HT-29 (cell line): ENCODE measurements at places on chromosomes 2 and 18. TPM values are rescaled to one million over a fixed set of nuclear protein-coding genes. Genes with fewer than 3 reads are reported as not detected.

- no peak for DNase-seq
These were observed 271.4 kb downstream of the ZEB2 start for GRCh38 chr2:144248350-144249034.

PTPN2 gene
- total RNA-seq = 22.1 and 27.7 TPM in 2 replicates

COLEC12 gene
- not detected in 2 replicates for total RNA-seq

DNA sequence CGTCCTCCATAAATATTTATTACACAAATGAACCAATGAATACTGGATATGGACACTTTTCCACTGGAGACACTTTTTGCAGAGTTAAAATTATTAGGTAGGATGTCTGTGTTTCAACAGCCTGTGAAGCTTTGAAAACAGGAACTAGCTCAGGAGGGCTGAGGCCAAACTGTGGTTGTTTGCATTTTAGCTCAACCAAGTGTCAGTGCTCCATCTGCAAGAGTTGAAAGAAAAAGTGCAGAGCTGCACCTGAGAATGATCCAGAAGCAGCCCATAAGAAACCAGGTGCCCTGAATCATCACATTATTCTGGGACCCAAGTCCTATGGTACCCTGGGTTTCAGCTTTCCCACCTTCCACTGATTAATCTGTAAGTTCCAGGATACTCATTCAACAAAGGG lies 180.4 kb downstream of the TRIB2 start:
- DNase-seq = no peak

DNA sequence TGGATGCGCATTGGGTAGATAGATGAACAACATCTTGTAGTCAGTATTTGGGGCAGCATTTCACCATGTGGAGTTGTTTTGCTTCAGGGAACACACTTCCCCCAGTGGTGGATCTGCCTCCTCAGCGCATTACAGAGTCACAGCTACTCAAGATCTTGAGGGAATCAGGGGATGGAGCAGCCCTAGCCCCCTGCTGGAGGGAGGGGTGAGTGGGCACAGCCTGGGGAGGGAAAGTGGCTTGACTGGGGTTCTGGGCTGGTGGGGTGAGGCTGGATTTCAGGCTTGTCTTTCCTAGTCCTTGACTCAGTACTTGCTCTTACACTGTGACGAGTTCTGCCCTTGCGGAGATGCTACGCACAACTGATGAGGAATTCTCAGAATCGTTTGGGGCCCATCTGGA lies 271.0 kb upstream of the HS6ST1 start:
- no peak for DNase-seq

GRCh38 chr18:46810481-46811000 lies 53.7 kb upstream of the ST8SIA5 start:
- no peak for DNase-seq

DNA sequence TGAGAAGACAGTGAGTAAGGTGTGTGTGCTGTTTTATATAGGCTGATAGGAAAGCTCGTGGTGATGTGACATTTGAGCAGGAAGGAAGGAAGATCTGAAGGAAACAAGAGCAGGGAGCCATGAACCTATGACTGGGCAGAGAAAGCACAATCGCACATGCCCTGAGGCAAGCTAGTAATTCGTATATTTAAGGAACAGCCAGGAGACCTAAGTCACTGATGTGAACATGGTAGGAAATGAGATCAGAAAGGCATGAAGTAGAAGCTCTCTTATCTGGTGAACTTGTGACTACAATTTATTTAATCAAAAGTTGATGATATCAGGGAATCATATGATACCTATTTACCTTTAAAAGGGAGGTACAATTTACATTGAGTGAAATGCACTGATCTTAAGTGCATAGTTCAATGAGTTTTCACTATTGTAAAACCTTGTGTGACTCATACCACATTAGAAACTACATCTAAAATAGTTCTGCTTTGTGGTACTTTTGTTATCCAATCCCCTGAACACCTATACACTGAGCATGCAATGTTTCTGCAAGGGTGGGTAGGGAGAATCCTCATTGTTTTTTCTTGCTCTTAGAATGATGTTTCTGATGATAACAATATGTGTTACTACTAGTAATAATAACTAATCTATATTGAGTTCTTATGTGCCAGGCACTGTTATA lies 67.5 kb downstream of the GALNT13 start:
- DNase-seq = no peak

- no peak for DNase-seq
These were observed 84.5 kb upstream of the SNTG2 start for GRCh38 chr2:866009-866680.

DNA sequence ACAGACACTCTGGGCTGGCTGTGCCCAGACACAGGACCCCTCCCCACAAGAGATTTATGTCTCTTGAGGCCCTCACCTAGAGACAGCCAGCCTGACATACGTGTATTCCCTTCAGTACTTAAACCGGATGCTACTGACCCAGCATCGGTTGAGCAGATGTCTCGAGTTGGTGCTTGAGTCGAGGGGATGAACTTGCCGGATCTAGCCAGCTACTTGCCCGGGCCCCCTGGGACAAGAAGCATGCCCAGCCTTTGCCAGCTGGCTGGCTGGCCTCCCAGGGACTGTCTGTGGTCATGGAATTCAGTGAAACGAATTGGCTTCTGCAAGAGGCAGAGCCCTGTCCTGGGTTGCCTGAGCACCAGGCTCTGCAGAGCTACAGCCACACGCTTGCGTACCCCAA lies 36.0 kb downstream of the DNMT3A start:
- DNase-seq = no peak

GRCh38 chr2:127392133-127392827 lies 4.5 kb upstream of the MAP3K2 start:
- no peak for DNase-seq

DNA sequence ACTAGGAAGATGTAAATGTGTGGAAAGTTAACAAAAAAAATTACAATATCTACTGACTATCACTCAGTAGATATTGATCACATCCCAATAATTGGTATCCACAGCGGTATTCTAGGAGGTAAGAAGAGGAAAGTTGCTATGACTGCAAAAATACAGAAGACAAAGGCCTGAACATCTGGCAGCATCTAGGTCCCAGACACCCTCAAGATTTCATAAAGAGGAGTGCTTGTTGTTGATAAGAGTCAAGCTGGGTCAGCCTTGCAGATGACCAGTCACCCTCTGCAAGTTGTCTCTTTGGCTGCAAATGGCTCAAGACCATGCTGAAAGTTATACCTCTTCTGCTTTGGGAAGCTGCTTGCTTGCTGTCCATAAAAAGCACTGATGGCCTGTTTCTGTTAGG lies 228.4 kb upstream of the FBXO11 start:
- no peak for DNase-seq

DNA sequence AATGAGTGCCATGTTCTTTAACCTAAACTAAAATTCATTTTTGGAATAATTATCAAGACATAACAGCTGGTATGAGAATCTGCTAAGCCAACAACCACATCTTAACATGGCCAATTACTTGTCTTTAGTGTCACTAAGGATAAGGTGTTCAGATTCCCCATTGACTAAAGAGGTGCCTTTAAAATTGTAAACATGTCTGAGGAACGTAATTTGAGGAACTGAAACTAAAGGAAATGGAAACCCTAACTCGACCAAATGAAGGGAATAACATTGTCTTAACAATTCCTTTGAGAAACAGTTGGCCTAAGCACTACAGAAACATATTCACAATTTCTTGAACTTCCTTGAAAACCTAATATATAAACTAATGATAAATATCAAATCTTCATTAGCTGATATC lies 355.4 kb upstream of the GULP1 start:
- DNase-seq = no peak

DNAJC5G gene
- total RNA-seq = not detected in 2 replicates

- DNase-seq = no peak
These were observed 410.7 kb upstream of the DSEL start for GRCh38 chr18:67926929-67927864.

DNA sequence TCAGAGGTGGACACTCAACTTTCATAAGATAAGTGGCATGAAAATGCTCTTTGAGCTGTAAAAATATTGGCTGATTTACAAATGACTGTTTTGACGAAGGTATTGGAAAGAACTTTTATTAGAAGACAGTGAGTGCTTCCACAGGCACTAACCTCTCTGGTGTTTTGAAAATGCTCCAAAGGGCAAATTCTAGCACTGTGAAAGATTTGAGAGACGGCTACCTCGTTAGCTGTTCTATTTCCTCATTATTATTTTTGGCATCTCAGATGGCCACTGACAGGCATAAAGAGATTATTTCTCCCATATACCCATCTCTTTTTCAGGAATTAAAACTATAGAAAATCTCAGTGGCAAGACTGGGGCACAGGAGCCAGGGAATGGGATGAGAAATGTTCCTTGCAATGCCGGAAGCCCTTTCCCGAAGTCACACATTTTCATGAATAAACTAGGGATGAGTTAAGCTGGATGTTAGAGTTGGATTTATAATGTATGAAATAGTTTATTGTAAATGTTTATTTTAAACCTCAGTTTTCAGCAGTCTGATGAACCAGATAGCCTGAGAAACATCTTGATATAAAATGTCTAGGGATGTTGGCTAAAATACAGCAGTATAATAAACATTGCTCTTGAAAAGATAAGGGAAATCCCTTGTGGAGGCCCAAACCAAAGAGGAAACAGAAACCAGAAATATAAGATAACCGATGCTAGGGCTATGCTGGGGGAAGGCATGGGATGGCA lies 175.7 kb downstream of the ASB1 start:
- no peak for DNase-seq

DNA sequence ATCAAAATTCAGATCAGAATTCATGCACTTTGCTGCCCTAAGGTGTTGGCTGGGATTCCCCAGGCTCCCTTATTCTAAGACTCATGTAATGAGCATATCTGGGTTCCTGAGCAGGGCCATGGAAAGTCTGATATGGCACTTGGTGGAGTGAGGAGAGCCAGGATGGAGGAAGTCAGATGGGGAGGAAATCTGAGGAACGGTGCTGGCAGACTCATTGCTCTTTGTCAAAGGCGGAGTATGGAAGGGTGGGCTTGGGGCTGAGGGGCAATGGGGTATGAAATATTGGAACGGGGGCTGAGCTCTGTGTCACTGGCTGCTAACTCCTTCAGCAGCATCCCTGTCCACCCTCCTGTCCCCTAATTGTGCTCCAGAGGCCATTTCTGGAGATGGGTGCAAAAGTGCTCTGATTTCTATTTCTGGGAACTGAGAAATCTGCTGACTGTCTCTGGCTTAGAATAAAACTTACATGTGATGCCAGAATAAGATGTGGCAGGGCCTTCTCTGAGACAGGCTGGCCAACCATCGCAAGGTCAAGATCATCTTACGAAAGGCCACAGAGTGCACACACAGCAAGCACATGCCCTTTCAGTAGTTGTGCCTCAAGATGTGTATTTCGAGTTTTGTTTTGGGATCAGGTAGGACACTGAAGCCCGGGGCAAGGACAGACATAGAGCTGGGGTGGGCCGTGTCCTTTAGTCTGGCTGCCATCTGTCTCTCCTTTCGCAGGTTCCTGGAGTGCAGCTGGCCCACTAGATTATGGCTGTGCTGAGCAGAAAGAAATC lies 480.0 kb upstream of the HS6ST1 start:
- DNase-seq = no peak

DNA sequence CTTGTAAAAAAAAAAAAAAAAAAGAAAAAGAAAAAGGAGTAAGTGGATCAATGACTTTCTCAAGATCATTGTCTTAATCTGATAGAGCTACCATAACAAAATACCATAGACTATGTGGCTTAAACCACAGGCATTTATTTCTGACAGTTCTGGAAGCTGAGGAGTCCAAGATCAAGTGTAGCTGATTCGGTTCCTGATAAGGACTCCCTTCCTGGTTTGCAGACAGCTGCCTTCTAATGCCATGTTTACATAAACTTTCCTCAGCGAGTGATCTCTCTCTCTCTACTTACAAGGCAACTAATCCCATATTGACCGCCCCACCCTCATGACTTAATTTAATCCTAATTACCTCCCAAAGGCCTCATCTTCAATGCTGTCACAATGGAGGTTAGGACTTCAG lies 36.5 kb upstream of the SIX2 start:
- DNase-seq = peak; percentile 40

- DNase-seq = no peak
These were observed 27.2 kb downstream of the IDH1 start for GRCh38 chr2:208227581-208228232.

GRCh38 chr18:78818961-78819360 lies 160.7 kb upstream of the SALL3 start:
- DNase-seq = no peak

DNA sequence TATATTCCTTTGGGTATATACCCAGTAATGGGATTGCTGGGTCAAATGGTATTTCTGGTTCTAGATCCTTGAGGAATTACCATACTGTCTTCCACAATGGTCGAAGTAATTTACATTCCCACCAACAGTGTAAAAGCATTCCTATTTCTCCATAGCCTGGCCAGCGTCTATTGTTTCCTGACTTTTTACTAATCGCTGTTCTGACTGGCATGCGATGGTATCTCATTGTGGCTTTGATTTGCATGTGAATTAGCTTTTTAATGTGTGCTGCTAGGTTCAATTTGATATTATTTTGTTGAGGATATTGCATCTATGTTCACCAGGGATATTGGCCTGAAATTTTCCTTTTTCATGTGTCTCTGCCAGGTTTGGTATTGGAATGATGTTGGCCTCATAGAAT lies 67.4 kb upstream of the VRK2 start:
- DNase-seq = no peak

SOX11 gene
- total RNA-seq = not detected in 2 replicates

DNA sequence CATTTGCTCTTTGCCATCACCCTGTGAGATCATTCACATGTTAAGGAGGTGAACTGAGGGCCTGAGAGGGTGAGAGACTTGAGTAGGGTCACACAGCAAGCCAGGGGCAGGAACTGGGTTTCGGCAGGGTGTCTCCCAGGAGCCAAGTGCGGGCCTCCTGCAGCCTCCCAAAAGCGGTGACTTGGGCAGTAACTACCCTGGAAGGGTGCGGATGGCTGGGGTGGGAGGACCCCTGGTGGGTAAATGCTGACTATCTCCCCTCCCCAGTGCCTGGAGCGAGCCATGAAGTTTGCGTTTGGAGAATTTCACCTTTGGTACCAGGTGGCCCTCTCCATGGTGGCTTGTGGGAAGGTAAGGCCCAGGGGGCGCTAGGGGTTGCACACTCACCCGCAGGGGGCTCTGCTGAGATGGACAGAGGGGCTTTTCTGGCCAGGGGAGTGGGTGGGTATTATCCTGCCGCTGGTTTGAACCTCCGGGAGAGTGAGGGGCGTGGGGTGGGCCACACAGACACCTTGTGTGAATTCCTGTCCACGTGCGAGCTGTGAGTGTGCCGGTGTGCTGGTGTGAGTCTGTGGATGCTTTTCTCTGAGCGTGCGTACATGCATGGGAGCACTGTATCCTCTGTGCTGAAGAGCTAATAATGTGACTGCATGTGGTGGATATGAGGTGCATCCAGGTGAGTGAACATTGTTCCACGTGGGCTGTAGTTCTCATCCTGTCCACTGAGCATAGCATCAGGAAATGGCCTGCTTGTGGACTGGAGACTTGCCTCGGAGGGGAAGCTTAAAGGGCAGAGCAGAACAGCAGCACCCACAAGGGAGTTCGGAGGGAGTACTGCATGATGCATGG lies 91.0 kb upstream of the MCFD2 start:
- peak; percentile 10 for DNase-seq

RNU2-63P gene
- not detected in 2 replicates for total RNA-seq

MAB21L4 gene
- 20.7 and 24.5 TPM in 2 replicates for total RNA-seq

DNA sequence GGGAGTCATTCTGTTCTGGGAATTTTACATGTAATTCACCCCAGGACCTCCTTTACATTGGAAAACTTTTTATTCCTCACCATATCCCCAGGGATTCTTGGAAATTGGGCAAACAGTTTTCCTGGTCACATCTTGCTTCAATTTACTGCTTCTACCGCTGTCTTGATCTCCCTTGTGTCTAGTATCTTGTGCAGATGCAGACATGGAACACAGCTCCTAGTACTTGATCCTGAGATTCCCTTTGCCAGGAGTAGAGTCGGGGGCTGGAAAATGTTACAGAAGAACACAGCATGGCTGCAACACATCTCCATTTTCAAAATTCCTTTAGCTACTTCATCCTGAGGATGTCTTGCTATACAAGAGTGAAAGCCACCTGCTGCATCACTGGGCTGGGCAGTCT lies 472.8 kb downstream of the PLCL1 start:
- DNase-seq = no peak
